ENCODE measurements at places on chromosomes 11 and 22.

DNA sequence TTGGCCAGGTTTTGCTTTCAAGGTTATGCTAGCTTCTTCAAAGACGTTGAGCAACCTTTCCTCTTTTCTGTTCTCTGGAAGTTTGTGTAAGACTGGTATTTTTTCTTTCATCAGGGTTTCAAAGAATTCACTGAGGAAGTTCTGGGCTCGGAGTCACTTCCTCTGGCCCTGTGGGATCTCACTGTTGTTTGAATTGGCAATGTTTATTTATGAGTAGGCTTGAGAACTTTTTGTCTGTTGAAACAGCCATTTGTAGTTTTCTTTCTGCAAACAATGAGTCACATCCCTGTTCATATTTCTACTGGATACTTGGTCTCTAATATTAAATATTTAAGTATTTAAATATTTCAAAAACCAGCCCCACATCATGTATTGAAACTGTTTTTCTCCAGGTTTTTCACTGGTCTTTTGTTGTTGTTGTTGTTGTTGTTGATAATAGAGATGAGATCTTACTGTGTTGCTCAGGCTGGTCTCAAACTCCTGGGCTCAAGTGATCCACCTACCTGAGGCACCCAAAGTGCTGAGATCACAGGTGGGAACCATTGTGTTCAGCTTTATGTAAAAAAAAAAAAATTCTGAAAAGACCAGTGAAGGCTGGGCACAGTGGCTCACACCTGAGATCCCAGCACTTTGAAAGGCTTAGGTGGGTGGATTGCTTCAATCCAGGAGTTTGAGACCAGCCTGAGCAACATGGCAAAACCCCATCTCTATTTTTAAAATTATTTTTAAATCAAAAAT lies 26.9 kb downstream of the SUSD2 start:
- no peak for DNase-seq

GRCh38 chr11:45110562-45110961 lies 35.9 kb upstream of the PRDM11 start:
- no peak for DNase-seq

- DNase-seq = no peak
Observed at GRCh38 chr22:49747716-49748115, 80.0 kb downstream of the BRD1 start.

- DNase-seq = no peak
Observed at GRCh38 chr22:44848791-44849420, 96.5 kb downstream of the ARHGAP8 start.

- DNase-seq = peak; percentile 24
Observed at GRCh38 chr11:75867778-75868374, 52.9 kb downstream of the UVRAG start.

Data from stimulated activated CD4-positive, alpha-beta T cell treated with anti-CD3 and anti-CD28 coated beads, Interleukin-4, amount 100 ng/mL, for 48 hours (primary cell).